ENCODE measurements at places on chromosomes 3 and 15.

DNA sequence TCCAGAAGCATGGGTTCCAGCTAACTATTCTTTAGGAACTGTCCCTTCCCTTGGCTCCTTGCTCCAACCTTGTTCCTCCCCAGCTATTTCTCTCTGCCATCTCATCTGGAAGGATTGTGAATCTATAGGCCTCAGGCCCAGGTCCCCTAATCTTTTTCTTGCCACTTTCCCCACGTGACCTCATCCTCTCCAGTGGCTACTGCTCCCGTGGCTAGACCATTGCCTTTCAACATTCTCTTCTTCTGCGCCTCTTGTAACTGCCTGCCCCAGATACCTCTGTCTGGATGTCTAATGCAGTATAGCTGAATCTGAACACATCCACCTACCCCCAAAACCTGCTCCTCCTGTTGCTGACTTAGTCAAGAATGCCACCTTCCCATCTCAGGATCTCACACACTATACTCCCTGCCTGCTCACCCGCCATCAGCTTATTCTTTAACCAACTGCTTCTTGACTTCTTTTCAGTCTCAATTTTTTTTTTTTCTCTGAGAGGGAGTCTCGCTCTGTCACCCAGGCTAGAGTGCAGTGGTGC lies 5.2 kb downstream of the GPX1 start:
- no peak for DNase-seq

GRCh38 chr3:14767245-14768051 lies 51.3 kb upstream of the FGD5 start:
- no peak for DNase-seq

- DNase-seq = no peak
These were observed 168.7 kb downstream of the PTPRG start for GRCh38 chr3:61730056-61730455.

- DNase-seq = no peak
These were observed 80.2 kb upstream of the SPATA12 start for GRCh38 chr3:56980243-56980642.

DNA sequence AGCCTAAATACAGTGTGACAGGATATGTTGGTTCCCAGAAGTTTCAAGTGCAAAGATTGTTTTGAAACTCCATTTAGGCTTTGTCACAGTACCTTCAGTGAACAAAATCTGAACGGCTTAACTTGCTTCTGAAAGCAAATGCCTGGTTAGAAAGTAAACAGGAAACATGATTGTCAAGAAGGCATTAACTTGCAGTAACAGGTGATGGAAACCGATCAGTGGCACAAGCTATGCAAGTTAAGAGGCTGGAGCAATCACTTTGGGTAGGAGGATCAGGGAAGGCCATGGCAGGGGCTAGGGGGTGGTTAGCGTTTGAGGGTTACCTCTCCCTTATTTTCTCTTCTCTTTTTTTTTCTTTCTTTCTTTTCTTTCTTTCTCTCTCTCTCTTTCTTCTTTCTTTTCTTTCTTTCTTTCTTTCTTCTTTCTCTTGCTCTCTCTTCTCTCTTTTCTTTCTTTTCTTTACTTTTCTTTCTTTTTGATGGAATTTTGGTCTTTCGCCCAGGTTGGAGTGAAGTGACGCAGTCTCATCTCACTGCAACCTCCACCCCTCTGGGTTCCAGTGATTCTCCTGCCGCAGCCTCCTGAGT lies 2.4 kb downstream of the HYKK start:
- DNase-seq = no peak

DNA sequence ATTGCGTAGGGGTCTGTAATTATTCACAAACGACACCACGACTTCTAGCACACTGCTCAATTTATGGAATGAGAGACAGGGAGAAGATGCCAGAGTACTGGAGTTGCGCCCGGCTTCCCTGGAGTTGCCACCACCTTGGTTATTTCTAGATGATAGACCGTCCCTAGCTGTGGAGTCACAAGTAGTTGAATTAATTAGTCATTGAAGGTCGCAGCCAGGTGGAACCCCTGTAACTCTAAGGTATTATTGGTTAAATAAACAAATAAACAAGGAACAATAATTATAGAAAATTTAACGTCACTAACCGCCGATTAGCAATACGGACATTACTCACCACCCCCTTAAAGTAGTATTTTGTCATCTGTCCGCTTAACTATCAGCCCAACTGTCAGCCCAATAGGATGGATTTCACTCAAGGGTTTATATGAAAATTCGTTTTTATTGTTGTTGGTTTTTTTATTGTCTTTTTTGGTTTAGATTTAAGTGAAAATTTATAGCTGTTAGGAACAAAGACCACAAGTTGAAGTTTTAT lies 911 bp upstream of the AZI2 start:
- DNase-seq = no peak

GRCh38 chr3:182914341-182914740 lies 66.0 kb downstream of the DCUN1D1 start:
- DNase-seq = peak; percentile 20

GRCh38 chr15:77410701-77411618 lies 8.9 kb downstream of the PEAK1 start:
- peak; percentile 15 for DNase-seq

DNA sequence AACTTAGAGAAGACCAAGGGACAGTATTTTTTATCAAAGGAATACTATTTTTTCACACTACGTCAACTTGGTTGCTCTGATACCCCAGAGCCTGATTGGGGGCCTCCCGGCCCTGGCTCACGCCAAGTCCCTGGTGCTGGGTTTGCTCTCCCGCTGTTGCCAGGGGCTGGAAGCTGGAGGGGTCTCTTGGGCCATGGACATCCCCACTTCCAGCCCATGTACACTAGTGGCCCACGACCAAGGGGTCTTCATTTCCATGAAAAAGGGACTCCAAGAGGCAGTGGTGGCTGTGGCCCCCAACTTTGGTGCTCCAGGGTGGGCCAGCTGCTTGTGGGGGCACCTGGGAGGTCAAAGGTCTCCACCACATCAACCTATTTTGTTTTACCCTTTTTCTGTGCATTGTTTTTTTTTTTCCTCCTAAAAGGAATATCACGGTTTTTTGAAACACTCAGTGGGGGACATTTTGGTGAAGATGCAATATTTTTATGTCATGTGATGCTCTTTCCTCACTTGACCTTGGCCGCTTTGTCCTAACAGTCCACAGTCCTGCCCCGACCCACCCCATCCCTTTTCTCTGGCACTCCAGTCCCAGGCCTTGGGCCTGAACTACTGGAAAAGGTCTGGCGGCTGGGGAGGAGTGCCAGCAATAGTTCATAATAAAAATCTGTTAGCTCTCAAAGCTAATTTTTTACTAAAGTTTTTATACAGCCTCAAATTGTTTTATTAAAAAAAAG lies 20.3 kb upstream of the BSN start:
- no peak for DNase-seq

DNA sequence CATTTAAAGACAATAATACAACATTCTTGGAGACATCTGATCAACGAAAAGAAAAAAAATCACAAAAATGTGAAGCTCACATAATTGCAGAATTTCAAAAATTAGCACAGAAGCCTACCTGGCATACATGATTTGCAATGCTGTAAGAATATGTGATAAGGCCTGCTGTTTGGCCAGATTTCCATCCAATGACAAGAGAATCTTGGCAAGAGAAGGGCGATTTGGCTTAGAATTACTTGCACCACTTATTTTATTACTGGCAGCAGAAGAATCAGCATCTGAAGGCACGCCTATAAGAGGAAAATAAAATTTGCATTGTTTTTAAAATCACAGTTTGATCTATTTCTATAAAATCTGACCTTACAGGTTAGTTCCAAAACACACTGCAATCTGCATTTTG lies 70.3 kb upstream of the OCA2 start:
- DNase-seq = no peak

- DNase-seq = no peak
These were observed 133.8 kb downstream of the RBMS3 start for GRCh38 chr3:29414468-29415224.

DNA sequence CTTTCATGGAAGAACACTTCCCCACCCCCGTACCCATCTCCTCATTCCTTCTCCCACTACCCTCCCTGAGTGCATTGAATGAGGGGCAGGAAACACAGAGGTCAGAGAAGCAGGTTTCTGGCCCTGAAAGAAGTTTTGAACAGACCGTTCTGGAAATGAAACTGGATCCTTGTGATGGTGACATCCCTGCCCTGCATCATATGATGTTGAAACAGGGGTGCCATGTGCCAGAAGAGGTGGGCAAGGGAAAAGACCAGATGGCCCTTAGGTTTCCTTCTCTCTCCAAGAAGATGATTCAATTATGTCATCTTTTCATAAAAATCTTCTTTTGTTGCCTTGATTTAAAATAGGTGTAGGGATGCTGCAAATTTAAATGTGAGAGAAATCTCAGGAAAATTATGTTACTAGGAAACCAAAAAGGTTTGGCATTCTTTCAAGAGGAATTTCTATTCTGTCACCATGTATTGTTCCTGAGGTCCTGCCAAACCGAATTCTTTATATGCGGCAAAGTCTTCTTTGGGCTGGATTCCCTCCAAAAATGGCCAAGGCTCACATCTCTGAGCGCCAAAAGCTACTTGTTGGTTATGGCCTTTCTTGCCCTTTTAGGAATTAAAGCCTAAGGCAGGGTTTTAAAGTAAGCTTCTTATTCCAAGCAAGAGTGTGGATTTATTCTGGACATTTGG lies 19.9 kb upstream of the TNFAIP8L3 start:
- DNase-seq = no peak

DNA sequence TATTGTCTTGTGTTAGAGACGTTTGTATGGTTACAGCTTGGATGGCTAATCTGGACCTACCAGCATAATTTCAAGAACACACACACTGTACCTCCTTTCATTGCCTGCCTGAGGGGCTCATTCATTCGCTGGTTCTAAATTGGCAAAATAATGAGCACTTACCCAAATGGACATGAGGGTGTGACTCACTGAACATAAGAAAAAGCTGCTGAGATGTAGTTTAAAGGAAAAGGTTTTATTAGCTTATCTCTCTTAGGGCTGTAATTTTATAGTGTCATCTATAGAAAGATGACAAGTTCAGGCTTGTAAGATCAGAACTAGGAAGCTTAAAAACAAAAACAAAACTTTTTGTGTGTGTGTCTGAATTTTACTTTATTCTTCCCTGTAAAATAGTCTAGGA lies 120.7 kb upstream of the WNT7A start:
- DNase-seq = no peak

DNA sequence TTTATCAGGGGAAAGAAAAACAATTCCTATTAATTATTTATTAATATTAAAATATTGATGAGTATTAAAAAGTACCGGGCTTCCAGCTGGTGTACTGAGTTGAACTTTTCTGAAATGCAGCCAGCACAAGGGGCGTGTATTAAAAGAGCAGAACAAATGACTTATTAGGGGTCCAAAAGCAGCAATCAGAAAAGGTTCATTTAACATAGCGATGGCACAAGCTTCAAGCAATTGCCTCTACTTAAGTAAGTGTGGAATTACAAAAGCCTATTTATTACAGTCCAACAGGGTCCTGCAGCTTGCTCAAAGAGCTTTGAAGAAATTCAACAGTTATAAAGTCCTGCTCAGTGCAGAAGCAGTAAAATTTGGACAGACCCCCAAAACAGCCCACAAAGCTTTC lies 285.6 kb downstream of the EPHA3 start:
- no peak for DNase-seq

- no peak for DNase-seq
These were observed 601 bp upstream of the HYAL2 start for GRCh38 chr3:50323092-50323600.

GRCh38 chr15:66886241-66886675 lies 179.1 kb upstream of the SMAD3 start:
- no peak for DNase-seq

DNA sequence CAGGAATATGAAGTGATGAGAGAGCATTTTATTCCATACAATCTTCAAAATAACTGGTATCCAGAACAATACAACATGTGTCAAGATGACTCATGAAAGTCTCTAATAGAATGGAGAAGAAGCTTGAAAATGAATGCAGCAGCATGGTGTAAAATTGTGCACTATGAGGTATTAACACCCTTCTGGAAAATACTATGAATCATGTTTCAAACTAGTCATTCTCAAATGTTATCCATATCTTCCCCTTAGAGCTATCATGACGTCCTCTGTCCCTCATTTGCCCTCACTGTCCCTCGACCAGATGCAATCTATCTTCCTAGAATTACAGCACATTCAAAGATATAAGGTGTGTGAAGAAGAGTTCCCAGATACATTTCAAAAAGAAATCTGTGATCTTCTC lies 198.2 kb downstream of the NECTIN3 start:
- DNase-seq = no peak

DNA sequence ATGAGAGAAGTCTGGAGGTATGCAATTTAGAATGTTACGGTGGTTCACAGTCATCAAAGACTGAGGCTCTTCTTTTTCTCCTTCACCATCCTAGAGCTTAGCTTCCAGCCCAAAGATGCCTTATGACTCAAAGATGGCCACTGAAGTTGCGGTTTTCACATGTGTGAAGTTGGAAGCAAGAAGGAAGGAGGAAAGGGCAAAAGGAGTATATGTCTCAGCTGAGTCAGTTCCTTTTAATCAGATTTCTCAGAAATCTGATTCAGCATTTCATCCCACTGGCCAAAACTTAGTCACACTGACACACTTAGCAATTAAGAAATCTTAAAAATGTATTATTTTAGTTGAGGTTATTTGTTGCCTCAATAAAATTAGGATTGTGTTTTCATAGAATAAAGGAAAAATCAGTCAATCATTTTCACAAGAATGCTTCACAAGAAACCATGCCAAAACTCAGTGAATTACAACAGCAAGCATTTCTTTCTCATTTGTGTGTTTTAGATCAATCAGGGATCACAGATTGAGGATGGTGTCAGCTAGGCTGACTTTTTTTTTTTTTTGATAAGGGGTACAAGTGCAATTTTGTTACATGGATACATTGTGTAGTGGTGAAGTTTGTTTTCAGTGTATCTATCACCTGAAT lies 211.1 kb upstream of the GADL1 start:
- DNase-seq = no peak

DNA sequence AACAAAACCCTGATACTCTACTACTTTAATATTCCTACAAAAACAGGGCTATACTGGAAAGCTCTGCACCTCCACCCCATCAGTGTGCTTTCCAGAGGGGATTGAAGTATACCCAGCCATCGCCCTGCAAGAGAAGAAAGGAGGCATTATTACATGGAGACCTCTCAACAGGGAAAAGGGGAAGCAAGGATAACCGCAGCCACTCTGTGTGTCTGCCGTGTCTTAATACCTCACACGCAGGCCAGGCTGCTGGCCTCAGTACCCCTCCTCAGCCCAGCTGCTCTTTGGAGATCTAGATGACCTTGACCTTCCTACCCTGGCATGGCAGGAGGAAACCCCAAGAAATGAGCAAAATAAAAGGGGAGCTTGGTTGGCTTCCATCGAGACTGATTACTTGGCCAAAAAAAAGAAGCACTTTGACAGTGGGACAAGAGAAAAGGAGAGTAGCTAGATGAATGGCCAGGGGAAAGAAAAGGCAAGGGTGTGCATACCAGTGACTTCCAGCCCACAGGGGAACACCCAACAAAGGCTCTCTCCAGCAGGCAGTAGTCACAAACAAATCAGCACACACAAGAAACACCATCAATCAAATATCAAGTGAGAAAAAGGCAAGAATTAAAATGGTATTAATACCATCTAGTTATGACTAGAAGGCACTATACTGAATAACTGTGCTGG lies 129.4 kb downstream of the STT3B start:
- no peak for DNase-seq

- DNase-seq = no peak
These were observed 1.9 kb downstream of the RAB6B start for GRCh38 chr3:133893683-133894352.
